ENCODE measurements at places on chromosomes 5 and 9.

DNA sequence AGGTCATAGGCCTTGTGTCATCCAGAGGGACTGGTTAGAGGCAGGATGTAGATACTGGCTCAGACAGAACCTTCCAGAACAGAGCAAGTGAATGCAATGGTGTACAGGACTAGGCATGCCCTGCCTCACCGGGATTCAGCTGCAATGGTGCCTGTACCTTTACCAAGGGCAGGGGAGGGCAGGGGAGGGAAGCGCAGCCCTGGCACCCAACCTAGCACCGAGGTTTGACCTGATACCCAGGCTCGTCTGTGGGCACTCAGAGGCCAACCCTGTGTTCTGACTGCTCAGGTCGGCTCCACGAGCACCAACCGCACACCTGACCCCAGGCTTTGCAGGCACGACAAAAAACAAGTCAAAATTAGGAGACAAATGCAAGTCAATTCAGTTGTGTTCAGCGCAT lies 47.3 kb upstream of the GFPT2 start:
- DNase-seq: no peak

DNA sequence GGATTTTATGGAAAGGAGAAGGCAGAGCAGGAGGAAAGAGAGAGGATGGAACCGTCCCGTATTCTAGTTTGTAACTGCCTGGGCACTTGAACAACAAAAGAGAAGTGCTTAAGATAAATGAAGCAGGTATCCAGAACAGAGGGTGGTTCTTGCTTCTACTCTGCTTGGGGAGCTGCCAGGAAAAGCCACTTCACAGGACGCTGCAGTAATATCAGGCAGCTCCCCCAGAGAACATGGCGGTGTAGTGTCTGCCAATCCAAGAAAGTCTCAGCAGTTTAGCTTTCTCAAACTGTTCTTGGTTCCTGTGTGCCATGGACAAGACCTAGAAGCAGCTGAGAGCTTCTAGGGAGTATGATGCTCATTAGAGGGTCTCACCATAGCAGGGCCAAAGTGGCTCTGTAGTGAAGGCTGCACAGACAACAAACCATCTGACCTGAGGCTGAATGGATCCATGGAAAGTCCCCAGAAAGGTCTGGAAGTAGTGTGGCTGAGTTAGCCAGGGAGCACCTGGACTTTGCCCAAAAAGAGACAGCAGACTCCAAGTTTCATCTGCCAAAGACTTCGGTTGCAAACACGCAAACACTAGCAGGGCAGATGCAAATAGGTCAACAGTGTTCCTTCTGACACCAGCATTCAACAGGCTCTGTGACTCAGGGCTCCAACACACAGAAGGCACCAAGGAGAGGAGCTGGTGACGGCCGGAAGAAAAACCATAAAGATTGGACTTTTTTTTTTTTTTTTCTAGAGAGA lies 72.2 kb upstream of the TNFSF8 start:
- DNase-seq: no peak

GRCh38 chr9:131732061-131732526 lies 7.8 kb downstream of the RAPGEF1 start:
- no peak for DNase-seq

- DNase-seq: no peak
Measured at GRCh38 chr5:180627386-180628120, 21.8 kb downstream of the FLT4 start.

GRCh38 chr5:124461941-124462340 lies 284.5 kb downstream of the ZNF608 start:
- DNase-seq: no peak

DNA sequence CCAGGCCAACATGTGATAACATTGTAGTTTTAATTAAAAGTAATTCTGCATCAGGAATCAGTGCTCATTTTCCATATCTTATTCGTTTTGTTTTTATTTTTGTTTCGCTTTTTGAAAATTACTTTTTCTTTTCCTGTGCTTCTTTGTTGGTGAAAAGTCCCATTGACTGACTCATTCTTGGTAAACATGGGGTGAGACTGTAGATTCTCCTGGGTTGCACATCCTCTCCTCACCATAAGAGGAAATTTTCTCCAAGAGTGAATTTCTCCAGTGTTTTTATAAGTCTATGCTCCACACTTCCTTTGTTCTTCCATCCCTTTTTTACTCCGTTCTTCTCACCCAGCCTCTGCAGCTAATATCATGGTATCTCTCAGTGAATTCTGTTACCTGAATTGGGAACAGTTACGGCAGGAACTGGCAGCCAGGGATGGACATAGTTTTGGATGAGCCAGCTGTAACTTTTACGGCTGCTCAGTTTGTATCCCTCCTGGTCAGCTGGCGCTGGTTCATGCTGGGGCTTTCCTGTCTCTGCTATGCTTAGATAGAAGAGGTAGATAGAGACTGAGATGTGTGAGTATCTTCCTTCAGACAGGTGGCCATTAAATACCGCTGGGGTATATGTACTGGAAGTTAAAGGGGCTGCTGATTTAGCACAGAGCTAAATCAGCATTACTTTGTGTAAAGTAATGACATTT lies 80.0 kb downstream of the MAN2A1 start:
- no peak for DNase-seq

- no peak for DNase-seq
Measured at GRCh38 chr9:131324736-131325679, 35.5 kb downstream of the PLPP7 start.

GRCh38 chr9:124480621-124480981 lies 26.6 kb downstream of the NR5A1 start:
- no peak for DNase-seq

- DNase-seq: no peak
Measured at GRCh38 chr9:104682642-104683041, 11.7 kb upstream of the OR13D1 start.

DNA sequence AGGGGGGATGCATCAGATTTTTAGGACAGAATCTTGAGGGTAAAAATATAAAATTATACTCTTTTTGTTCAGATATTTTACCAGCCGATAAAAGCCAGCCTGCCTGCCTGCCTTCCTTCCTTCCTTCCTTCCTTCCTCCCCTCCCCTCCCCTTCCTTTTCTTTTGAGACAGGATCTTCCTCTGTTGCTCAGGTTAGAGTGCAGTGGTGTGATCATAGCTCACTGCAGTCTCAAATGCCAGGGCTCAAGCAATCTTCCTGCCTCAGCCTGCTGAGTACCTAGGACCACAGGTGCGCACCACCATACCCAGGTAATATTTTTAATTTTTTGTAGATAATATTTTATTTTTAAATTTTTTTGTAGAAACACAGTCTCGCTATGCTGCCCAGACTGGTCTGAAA lies 330.0 kb downstream of the CCDC171 start:
- DNase-seq: no peak

- DNase-seq: no peak
Measured at GRCh38 chr9:123743737-123744136, 186.2 kb downstream of the DENND1A start.

Data from stimulated activated CD8-positive, alpha-beta memory T cell treated with anti-CD3 and anti-CD28 coated beads, Interleukin-12 subunit alpha, Interleukin-12 subunit beta, amount 100 ng/mL, for 1 hour (primary cell).